SW 1271 (cell line): ENCODE measurements at places on chromosomes 6 and 20.

DNA sequence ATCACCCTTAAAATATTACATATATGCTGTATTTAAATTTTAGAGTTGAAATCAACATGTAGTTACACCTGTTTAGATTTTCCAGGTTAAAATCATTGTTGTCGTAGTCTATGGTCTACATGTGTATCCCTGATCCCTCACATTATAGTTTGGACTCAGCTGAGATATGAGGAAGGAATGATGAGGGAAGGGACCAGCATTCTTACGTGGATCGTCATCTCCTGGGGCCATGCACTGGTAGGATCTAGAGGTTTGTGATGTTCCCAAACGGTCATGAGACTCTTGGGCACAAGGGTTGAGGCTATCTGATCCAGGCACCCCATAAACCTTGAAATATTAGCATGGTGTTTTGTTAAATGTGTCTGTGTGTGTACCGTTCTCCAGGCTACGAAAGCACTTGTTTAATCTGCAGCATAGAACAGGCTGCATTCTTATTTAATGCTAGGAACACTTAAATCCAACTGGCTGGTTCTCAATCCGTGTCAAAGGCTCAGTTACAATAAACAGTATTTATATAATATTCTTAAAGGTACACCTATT is 55.4 kb downstream of the IPCEF1 start:
- DNase-seq: no peak

- DNase-seq: no peak
Measured at GRCh38 chr6:24430086-24430485, 27.4 kb downstream of the MRS2 start.

- DNase-seq: no peak
Measured at GRCh38 chr6:162343936-162344645, 383.5 kb downstream of the PRKN start.

GRCh38 chr6:89134723-89135122 is 11.1 kb upstream of the PM20D2 start:
- no peak for DNase-seq

DNA sequence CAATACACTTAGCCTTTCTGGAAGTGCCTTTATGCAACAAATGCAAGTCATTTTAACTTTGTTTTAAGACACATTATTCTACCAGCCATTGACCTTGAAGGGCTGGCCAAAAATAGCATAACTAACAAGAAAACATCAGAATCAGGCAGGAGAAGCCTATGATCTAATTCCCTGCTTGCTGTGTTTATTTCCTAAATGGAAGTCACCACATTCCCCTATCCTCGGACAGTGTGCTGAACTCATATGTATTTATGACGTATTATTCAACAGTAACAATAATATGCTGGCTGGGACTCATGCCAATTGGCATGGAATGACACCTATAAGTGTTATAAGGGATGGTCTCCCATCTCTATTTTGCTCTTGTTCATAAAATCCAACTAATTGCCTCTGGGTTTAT is 140.7 kb downstream of the MAP3K7 start:
- DNase-seq: no peak

DNA sequence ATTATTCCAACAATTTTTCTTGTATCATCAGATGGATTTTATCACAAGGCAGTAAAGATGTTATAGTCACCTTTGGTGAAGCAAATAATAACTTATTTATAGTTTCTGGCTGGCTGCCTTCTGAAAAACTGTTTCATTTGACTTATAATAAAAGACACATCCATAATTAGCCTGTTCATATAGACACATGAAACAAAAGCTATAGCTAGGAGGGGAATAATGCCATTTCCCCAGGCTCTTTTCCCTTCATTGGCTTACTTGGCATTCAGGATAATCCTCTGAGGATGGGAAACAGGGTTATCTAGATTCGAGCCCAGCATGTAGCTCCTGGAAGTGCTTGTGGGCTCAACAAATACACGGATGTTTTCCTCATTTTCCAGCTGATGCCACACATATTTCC is 17.5 kb downstream of the MMP24 start:
- no peak for DNase-seq

- peak; percentile 86 for DNase-seq
Measured at GRCh38 chr6:35370124-35370741, 27.9 kb downstream of the PPARD start.

DNA sequence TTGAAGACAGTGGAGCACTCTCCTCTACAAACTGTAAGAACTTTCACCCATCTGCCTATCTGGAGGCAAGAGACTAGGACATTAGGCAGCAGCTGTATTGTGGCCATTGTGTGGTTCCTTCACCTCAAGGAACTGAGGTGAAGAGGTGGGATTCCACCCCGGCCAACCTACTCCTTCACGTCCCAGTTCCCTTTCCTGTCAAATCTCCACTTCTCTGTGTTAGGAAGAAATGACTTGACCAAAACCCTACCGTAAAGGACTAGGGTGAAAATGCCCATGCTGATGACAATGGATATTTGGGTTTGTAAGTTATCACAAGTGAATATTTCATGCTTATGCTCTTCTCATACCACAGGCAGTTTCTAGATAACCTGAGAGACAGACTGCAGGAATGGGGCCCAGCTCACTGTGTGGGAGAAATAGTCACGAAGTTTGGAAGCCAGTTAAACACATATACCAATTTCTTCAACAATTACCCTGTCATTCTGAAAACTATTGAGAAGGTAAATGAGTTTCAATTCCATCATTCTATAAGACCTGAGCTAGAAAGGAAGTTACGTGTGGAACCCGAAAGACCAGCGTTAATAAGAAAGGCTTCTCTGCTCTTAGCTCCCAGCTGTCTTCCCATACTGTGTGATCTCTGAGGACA is 86.6 kb downstream of the ECT2L start:
- no peak for DNase-seq

DNA sequence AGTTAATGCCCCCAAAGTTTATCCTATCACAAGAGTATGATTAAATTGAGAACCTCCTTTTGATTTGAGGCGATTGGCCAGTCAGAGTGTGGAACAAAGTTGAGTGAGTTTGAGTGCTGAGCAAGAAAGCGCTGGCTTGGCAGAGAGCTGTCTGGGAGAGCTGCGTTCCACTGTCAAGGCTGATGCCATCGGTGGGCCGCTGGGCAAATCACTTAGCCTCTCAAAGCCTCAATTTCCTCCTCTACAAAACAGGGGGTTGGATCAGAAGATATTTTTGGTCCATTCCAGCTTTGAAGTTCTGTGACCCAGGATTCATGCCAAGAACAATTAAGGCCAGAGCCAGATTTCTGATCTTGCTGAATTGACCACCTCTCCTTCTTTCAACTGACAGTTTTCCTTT is 60.2 kb downstream of the TMEM242 start:
- DNase-seq: no peak

GRCh38 chr6:897528-898207 is 204.7 kb upstream of the EXOC2 start:
- no peak for DNase-seq

GRCh38 chr6:16432075-16433032 is 194.0 kb downstream of the GMPR start:
- no peak for DNase-seq

GRCh38 chr20:45341939-45342854 is 6.0 kb downstream of the SDC4 start:
- DNase-seq: no peak

GRCh38 chr6:130980310-130981032 is 82.6 kb downstream of the EPB41L2 start:
- no peak for DNase-seq

- DNase-seq: no peak
Measured at GRCh38 chr6:106743612-106744011, 114.2 kb downstream of the QRSL1 start.

- no peak for DNase-seq
Measured at GRCh38 chr6:147053311-147053921, 150.8 kb upstream of the STXBP5 start.

GRCh38 chr6:20846602-20847028 is 312.4 kb downstream of the CDKAL1 start:
- no peak for DNase-seq

DNA sequence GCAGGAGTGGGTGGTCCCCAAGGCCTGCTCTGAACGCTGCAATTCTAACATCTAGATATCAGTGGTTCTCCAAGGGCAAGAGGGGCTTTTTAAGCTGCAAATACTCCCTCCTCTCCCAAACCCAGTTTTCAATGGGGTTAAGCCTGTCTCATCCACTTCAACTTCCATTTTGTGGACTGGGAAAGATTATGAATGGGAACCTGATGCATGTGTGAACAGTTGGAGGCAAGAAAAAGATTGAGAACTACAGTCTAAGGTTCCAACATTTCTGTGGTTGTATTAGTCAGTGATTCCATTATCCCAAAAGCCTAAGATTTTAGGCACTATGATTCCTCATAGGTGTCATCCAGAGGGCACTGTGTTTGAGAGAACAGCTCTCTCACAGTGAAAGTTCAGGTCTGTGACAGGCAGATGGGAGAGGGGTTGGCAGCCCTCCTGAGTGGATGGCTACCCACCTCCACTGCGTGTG is 53.7 kb downstream of the HNF4A start:
- DNase-seq: no peak

DNA sequence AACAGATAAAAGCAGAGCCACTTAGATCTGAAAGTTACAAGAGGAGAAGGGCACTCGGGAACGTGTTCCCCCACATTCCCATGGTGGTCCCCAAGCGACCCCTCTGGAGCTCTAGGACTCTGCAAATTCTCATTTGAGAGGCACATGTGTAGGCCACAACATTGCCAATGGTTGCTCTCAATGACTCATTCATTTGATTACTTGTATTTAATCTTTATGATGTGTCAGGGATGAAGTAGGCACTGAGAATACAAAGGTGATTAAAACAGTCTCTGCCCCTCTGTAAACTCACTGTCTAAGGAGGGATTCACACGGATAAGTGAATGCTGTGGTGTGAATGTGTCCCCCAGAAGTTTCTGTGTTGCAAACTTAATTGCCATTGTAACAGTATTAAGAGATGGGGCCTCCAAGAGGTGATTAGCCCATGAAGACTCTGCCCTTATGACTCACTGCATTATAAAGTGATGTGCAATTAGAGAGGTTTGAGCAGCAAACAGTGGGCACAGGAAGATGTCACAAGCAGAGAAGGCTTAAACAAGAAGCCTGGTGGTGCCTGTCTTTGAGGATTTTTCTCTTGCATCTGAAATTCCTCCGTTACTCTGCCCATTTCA is 34.0 kb upstream of the TRAM2 start:
- DNase-seq: peak; percentile 12

DNA sequence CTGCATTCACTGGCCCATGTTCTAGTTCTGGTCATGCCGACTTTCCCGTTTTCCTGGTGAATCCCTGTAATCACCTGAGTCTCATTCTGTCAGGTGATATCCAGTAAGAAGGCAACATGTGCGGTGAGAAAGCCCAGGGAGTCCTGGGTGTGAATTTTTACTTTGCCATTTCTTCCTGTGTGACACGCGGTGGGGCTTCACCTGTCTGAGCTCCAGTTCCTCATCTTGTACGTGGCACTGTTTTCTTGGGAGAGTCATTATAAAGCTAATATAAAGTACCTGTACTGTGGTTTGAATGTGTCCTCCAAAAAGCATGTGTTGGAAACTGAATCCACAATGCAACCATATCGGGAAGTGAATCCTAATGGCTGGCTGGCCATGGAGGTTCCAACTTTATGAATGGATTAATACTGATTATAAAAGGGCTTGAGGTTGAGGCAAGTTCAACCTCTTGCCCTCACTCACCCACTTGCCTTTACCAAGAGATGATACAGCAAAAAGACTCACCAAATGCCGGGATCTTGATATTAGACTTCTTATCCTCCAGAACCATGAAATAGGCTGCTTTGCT is 5.1 kb downstream of the HLA-E start:
- DNase-seq: no peak

DNA sequence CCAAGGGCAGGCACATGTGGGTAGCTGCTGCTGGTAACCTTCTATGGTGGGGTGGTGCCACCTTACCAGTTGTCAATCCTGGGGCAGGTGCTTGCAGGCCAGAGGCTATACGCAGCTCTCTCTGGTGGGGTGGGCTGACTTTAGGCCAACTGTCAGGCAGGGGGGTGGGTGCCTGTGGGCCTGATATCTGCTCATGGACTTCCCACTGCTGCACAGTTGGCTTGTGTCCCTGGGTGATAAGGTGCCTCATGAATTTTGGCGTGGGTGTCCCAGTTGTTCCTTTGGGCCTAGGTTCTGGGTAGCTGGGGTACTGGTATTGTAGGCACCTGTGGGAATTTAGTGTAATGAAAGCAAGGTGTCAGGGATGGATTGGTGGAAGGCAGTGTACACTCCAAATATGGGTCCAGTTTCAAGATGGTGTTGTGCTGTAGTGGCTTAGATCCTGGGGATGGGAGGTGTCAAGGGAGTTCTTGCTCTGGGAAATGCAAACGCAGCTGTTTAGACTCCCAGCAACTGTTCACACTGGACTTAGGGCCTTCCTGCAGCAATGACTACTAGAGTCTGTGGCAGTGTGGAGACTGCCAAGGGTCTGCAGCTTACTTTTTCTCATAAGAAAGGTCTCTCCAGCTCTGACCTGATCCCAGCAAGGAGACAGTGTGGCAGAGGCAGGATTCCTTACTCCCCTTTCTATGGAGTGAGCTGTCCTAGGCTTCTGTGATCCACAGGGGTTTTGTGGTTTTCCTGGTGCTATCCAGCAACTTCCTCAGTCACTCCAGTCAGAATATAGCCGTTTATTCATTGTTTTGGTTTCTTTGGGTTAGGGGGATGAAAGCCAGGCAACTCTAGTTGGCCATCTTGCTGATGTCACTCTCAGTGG is 128.2 kb downstream of the CRYBG1 start:
- no peak for DNase-seq

DNA sequence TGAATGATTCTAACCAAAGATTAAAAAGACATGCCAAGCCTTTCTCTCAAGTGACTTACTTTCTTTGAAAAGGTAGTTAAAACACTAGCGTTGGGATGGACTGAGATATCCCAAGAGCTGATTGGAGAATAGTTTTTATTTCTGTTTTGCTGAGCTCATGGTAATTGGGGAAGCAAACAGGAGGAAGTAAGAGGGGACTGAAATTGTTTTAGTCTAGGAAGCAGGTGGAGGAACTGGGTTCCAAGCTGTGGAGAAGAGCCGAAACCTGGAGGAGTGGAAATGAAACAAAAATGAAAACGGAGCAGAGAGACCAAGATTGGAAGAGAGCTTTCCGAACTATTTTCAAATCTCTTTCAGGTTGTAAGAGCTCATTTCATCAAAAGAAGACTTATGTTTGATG is 59.9 kb upstream of the TENT5A start:
- DNase-seq: no peak

- DNase-seq: peak; percentile 38
Measured at GRCh38 chr6:112780498-112781096, 433.5 kb downstream of the RFPL4B start.

- peak; percentile 44 for DNase-seq
Measured at GRCh38 chr6:89239338-89239737, 22.2 kb upstream of the GABRR1 start.

DNA sequence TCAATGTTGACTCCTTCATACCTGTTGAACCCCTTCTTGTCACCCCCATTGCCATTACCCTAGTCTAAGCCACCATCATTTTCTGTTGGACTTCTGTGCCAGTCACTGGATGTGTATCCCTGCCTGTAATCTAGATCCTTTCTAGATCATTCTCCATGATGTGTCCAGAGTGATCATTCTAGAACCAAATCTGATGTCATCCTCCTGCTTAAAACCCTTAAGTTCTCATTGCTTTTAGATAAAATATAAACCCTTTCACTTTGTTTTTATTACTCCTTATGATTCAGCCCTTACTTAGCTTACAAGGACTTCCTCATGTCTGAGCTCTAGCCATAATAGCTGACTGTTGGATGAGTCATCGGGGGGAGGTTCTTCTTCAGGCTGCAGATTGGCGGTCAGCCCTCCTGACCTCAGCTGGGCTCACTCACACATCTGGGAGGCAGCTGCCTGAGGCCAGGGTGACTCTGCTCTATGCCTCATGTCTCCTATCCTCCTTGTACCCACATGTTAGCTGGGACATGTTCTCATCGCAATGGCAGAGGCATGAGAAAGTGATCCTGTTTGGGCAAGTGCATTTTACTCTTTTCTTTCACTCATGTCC is 287.6 kb downstream of the ESR1 start:
- peak; percentile 96 for DNase-seq
